Activated CD4-positive, alpha-beta memory T cell treated with anti-CD3 and anti-CD28 coated beads, Interleukin-2, amount 10 ng/mL, durations not matched to agents 7 days and 5 days (primary cell): ENCODE measurements at places on chromosomes 7 and 10.

DNA sequence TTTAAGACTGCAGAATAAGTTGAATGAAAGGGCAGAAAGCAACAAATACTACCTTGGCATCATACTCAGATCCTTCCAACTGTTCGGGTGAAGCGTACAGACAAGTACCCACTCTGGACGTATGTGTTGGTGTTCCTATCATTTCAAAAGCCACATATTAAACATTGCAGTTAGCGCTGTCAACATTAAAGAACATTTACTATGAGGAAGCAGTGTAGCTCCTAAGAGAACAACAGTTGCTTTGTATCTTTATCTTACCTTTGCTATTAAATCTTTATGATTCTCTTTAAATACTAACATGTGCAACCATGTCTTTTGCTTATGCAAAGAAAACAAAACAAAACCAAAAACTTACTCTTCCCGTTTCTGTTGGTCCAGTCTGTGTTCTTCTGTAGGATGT lies 2.6 kb upstream of the ANKRD61 start:
- DNase-seq: no peak

DNA sequence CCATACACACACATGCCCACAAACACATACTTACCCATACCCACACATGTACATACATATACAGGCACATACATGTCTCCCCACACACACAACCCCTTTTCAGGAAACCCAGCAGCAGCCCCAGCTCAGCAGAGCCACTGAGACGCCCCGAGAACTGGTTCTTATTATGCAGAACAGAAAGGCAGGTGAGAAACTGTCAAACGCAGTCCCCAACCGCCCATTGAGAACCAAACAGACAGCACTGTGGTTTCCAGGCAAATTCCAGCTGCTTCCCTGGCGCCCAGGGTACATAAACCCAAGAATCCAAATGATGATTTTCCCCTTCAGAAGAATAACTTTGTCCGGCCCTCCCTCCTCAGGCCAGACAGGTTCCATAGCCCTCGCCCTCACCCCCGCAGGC lies 366.6 kb upstream of the ZMIZ1 start:
- no peak for DNase-seq

DNA sequence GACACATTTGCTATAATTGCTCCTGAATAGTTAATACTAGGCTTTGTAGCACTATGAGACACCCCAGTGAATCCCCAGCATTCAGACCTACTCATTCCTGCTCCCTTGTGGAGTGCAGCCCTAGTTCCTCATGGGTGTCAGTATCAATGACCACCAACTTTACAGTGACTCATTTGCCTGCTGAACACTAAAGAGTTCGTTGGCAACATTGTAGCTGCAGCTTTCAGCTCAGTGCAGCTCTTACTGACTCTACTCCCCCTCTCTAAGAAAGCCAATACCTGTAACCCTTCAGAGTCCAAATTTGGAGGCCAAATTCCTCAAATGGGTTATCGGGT lies 127.1 kb upstream of the MTPN start:
- DNase-seq: no peak

GRCh38 chr7:147775516-147776284 lies 814.9 kb upstream of the C7orf33 start:
- no peak for DNase-seq

DNA sequence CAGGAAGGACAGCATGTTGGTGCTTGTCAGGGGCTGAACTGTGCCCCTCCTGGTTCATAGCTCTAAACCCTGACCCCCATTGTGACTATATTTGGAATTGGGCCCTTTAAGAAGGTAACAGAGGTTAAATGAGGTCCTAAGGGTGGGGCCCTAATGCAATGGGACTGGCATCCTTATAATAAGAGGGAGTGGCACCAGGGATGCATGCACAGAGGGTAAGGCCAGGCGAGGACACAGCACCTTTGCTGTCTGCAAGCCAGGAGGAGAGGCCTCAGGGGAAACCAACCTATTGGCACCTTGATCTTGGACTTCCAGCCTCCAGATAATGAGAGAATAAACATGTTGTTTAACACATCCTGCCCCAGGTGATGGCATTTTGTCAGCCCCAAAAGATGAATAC lies 61.3 kb upstream of the EBF3 start:
- DNase-seq: no peak

- no peak for DNase-seq
These were observed 1083.6 kb upstream of the PHF14 start for GRCh38 chr7:9890092-9890491.

DNA sequence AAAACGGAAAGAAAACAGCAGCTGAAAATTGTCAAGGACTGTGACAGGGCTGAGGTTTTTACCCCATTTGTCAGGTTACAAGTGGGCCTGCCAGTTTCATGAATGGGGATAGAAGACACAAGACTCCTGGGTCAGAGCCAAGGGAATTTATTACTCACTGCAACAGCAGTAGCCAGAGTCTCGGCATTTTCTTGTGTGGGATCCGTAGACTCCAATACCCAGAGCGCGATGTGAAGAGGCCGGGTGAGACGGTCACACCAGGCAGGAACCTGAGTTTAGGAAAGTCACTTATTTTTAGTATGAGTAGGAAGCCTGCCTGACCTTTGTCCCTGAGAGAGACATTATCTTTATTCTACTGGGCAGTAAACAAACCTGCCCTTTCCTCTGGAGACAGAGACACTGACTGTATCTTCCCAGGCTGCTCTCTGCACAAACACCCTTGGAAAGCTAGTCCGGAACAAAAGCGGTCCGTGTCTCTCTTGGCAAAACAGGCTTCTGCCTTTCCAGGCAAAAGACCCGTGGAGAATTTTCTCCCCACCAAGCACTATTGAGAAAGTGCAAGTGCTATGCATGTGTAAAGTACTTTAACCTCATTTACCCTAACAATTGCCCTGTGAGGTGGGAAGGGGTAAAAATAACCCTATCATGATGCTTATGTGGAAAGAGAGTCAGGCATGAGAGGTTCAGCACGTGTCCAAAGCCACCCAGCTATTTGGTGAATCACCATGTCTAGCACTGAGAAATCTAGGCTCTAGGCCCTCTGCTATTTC lies 58.4 kb downstream of the JCAD start:
- no peak for DNase-seq

GRCh38 chr7:95684505-95684904 lies 87.8 kb upstream of the DYNC1I1 start:
- no peak for DNase-seq

GRCh38 chr7:29299086-29299485 lies 104.5 kb downstream of the CHN2 start:
- DNase-seq: no peak

DNA sequence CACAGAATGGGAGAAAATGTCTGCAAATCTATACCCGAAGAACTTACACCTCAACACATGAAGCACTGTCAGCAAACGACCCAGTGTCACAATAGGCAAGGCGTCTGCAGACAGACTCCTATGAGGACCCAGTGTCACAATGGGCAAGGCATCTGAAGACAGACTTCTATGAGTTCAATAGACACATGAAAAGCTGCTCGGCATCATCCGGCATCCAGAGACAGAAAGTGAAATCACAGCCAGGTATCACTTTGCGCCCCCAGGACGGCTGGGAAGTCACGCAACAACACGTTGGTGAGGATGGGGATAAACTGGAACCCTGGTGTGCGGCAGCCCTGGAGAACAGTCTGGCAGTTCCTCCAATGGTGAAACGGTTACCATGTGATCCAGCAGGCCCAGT lies 273.2 kb downstream of the ELFN1 start:
- DNase-seq: no peak

DNA sequence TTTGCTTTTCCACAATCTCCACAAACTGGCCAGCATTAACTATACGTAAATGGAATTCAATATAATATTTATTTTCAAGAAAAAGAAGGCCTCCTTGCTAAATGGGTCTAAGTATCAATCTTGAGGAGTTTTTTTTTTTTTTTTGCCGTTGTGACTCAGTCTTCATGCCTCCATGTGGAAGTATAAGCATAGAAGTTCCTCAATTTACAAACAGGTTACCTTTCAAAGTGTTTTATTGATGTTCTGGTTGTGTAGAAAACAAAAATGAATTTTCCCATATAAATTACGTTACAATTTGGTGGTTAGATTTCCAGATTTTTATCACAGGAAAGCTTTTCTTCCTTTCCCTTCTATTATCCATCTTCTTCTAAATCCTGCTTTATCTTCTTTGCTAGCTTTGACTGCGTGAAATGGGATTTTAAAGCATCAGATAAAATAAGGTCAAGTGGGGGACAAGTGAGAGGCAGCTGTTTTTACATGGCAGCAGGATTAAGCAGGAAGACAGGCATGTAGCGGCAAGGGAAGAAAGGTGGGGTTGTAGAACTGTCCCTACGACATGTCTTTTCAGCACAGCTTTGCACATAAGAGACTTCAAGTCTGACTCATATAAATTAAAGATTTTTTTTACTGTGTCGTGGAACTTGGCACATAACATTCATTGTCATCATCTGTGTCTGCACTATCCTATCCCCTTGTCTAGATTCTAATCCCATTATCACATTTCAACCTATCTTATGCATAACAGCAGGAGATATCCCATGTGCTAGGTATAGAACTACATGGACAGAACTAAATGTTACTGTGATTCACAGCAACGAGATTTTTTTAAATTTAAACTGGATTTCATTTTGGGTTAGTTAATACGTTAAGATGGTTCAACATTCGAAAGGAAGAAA lies 135.3 kb upstream of the FAM3C start:
- DNase-seq: no peak

DNA sequence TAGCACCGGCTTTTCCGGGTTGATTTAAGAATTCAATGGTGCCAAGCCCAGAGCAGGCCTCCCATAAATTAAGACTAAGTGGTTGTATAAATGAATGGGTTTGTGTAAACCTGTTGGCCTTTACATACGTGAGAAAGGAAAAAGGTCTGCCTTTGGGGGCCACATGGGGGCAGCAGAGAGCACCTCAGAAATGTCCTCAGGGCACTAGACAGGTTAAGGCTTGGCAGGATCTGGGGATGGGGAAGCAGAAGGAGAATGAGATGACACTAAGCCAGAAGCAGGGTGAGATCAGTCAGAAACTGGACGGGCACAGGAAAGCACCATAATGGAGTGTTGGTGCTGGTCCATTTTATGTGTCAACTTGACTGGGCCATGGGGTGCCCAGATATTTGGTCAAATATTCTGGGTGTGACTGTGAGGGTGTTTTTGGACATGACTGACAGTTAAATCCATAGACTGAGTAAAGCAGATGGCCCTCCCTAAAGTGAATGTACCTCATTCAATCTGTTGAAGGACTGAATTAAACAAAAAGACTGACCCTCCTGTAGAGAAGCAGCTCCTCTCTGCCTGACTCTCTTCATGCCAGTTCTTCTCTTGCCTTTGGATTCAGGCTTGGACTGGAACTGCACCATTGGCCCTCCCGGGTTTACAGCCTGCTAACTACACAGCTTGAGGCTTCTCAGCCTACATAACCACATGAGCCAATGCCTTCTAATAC lies 58.9 kb downstream of the FRMPD2 start:
- DNase-seq: peak; percentile 57

DNA sequence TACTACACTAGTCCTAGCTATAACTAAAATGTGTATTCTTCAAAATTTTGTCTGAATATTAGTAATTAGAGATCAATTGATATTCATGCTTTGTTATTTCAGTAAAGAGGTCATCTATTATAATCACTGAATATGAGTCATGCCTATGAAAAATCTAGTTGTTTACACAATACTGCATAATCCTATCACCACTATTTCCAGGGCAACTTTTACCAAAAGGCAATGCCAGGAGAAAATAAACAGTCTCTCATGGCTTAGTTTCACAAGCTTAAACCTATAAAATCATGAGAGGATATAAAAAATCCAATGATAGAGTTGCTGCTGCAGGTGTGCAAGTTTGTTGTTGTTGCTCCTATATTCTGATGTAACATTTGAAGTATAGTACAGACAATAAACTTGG lies 149.9 kb upstream of the COL1A2 start:
- no peak for DNase-seq

DNA sequence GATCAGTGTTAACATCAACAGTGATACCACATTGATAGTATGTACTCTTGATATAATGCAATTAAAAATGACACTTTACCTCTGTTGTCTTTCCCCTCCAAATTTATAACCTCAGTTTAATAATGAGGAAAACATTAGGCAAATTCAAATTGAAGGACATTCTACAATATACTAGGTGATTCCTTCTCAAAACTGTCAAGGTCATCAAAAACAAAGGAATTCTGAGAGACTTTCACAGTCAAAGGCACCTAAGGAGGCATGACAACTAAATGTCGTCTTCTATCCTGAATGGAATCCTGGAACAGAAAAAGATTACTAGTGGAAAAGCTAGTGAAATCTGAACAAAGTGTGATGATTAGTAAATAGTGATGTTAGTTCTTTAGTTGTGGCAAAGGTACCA lies 22.3 kb upstream of the NXPH1 start:
- DNase-seq: no peak
